ENCODE measurements at places on chromosomes 7 and 10. TPM values are rescaled to one million over a fixed set of nuclear protein-coding genes. Genes with fewer than 3 reads are reported as not detected.

RPEL1 gene
- 0.13 TPM for total RNA-seq

AKR1C4 gene
- not detected for total RNA-seq

DKK1 gene
- total RNA-seq, result 5.9 TPM

FOXK1 gene
- total RNA-seq, result 47.8 TPM

HPSE2 gene
- not detected for total RNA-seq

ZNF117 gene
- 3.4 TPM for total RNA-seq

CHAT gene
- total RNA-seq, result not detected

SFRP4 gene
- 0.39 TPM for total RNA-seq

OR2A42 gene
- total RNA-seq, result not detected

GIMAP7 gene
- not detected for total RNA-seq

DENND2A gene
- 12.4 TPM for total RNA-seq

ACSL5 gene
- 0.52 TPM for total RNA-seq

AKR1C2 gene
- total RNA-seq, result 3.7 TPM

LSM5 gene
- total RNA-seq, result 20.9 TPM

ECD gene
- total RNA-seq, result 22.3 TPM

NOS3 gene
- 4.5 TPM for total RNA-seq

VPS37D gene
- total RNA-seq, result 5.8 TPM

ADGRA1 gene
- total RNA-seq, result not detected

TEX36 gene
- not detected for total RNA-seq

HTR5A gene
- not detected for total RNA-seq

TMEM225B gene
- 4.2 TPM for total RNA-seq

PTPRE gene
- 7.8 TPM for total RNA-seq

LOXL4 gene
- total RNA-seq, result 6.9 TPM

TDRD1 gene
- total RNA-seq, result not detected

SPDYE9 gene
- not detected for total RNA-seq

SYT15 gene
- total RNA-seq, result 0.24 TPM

MYO3A gene
- not detected for total RNA-seq

HSPA12A gene
- 5.2 TPM for total RNA-seq

TMEM273 gene
- not detected for total RNA-seq

CH25H gene
- total RNA-seq, result 0.32 TPM

All from epithelial cell of alveolus of lung (primary cell).